Right cardiac atrium (tissue), 5 donors: ENCODE measurements at places on chromosomes 4 and X. TPM values are rescaled to one million over a fixed set of nuclear protein-coding genes. Genes with fewer than 3 reads are reported as not detected.

Gene DOK7
- polyA plus RNA-seq, result 36.3 TPM

Gene POF1B
- 6.9 TPM for polyA plus RNA-seq

DNA sequence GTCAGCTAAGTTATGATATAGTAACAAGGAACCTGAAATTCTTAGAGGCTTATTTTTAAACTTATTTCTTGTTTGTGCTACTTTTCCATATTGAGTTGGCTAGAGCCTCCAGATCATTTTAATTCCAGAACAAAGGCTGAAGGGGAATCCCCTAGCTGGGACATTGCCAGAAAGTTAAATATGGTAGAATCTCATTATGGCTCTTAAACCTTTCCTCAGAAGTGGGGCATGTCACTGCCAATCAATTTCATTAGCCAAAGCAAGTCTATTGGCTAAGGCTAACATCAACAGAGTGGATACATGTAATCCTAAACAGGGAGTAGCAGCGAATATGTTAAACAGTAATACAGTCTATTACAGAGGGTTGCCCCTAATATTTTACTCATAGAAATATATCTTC lies 47.0 kb downstream of the FTHL17 start:
- DNase-seq, result no peak

- DNase-seq, result no peak
Observed at GRCh38 chrX:115989686-115990085, 180.9 kb upstream of the AGTR2 start.

DNA sequence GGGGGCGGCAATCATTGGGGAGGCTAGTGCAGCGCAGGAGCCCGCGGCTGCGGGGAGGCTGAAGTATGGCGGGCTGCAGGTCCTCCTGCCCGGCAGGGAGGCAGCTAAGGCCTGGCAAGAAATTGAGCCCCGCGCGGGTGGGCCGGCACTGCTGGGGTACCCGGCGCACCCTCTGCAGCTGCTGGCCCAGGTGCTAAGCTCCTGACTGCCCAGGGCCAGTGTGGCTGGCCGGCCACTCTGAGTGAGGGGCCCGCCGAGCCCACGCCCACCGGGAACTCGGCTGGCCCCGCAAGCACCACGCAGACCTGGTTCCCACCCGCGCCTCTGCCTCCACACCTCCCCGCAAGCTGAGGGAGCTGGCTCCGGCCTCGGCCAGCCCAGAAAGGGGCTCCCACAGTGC lies 94.9 kb downstream of the SLC39A8 start:
- DNase-seq, result no peak

GRCh38 chr4:60913002-60913401 lies 287.1 kb upstream of the ADGRL3 start:
- no peak for DNase-seq
